NCI-H1048 (cell line): ENCODE measurements at places on chromosomes 7 and 10.

DNA sequence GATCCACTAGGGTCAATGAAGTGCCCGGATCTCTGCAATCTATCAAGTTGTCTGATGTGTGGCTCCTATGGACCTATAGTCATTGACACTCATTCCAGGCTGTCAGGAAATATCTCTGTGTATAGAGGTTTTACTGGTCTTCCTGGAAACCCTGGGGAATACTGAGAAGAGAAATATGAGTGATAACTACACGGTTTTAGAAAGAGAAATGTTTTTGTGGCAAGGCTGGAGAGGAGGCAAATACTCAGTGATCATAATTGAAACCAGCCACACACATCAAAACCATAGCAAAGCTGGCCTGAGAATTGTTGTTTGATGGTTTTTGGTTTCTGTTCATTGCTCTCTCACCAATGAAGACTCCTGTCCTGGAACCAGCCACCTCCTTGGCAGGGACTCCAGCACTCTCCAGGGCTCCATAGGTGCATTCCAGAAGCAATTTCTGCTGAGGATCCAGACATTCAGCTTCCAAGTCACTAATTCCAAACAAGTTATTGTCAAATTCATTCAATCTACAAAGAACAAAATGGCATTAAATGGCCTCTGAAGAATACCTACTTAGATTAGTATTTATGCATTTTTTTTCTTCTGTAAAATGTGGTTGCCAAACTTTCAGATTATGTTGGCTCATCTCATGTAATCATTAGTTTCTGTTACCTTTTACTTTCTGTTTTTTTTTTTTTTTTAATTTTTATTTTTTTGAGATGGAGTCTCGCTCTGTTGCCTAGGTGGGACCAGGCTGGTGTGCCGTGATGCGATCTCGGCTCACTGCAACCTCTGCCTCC is 108.6 kb upstream of the ABI1 start:
- DNase-seq: no peak

DNA sequence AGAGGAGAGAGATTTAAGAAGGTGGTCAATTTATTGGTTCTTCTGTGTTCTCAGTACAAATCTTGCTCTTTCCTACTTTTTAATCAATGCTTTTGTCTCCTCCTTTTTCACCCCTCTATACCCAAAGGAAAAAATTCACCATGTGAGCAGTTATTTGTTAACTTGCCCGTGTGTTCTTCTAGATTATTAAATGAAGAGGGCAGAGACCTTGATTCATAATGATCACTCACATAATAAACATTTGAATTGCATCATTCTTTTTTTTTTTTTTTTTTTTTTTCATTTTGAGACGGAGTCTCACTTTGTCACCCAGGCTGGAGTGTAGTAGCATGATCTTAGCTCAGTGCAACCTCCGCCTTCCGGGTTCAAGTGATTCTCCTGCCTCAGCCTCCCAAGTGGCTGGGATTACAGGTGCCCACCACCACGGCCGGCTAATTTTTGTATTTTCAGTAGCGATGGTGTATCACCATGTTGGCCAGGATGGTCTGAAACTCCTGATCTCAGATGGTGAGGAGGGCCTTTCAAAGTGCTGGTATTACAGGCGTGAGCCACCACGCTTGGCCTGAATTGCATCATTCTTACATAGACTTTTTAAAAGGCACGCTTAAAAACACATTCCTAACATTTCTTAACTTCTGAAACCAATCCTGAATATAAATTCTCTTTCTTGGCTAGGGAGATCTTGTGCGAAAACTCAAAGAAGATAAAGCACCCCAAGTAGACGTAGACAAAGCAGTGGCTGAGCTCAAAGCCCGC is 3.6 kb downstream of the GARS1 start:
- no peak for DNase-seq

GRCh38 chr10:112899391-112900065 is 50.5 kb upstream of the TCF7L2 start:
- DNase-seq: no peak

GRCh38 chr7:140596519-140597427 is 43.8 kb downstream of the DENND2A start:
- no peak for DNase-seq

DNA sequence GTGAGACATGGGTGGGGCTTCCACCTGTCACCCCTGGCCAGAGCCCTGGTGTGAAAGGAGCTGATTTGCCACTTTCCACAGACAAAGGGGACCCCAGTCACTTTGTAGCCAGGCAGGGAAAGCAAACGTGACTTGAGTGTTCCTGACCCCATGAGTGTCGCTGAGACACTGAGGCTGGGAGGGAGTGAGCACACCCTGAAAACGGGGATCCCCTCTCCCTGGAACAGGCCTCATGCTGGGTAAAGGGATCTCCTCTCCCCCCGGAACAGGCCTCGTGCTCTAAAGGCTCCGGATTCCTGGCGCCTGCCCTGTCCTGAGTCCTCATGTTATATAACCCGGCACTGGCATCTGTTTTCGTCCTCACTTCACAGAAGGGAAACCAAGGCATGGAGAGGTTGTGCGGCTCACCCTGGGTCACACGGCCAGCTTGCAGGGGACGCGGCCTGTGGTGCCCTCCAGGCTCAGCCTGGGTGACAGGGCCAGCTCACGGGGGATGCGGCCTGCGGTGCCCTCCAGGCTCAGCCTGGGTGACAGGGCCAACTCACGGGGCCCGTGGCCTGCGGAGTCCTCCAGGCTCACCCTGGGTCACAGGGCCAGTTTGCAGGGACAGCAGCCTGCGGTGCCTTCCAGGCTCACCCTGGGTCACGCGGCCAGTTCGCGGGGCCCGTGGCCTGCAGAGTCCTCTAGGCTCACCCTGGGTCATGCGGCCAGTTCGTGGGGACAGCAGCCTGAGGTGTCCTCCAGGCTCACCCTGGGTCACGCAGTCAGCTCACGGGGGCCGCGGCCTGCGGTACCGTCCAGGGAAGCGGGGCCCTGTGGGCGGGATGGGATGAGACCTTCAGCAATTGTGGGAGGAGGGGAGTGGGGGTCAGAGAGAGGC is 104.7 kb downstream of the PDGFA start:
- no peak for DNase-seq

DNA sequence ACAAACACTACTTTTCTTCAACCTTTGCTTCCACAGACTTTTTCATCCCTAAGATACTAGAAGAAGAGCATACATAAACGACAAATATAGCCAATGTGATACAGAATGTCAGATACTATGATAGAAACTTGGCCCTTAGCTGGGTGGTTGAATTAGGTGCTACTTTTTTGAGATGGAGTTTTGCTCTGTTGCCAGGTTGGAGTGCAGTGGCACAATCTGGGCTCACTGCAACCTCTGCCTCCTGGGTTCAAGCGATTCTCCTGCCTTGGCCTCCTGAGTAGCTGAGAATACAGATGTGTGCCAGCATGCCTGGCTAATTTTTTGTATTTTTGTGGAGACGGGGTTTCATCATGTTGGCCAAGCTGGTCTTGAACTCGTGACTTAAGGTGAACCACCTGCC is 3.5 kb downstream of the PPIA start:
- DNase-seq: no peak

GRCh38 chr7:30164567-30164966 is 29.8 kb downstream of the MTURN start:
- no peak for DNase-seq

GRCh38 chr7:37295401-37295800 is 153.3 kb downstream of the ELMO1 start:
- DNase-seq: no peak

- no peak for DNase-seq
Observed at GRCh38 chr7:23396222-23397015, 73.9 kb downstream of the IGF2BP3 start.

DNA sequence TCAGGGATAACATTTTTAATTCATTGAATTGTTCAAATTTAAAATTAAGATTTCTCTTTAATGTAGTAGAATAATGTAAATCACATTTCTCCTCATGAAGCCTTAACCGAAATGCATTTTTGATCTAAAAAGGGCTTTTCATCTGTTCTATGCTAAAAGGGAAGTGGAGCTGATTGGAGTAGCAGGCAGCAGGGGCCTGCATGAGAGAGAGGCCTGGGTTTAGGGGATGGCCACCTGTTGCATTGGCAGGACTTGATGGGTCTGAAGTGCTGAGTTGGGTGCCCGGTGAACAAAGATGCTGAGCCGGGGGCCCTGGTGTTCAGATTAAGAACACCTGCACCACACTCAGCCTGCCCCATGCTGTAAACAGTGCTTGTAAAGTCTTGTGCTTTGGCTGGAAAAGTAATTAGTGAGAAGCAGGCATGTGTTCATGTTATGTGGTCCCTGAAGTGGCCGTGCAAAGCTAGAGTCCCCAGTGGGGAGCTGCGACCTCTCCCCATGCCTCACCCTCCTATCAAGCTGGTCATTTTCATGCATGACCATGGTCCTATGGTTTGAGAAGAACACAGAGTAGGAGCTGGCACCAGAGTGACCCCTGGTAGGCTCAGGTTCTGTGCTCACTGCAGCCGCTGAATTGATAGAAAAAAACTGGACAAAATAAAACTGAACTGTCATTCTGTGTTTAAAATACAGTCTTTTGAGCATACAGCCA is 124.3 kb downstream of the ADCY1 start:
- DNase-seq: no peak

GRCh38 chr7:112547916-112548315 is 67.1 kb downstream of the LSMEM1 start:
- no peak for DNase-seq

DNA sequence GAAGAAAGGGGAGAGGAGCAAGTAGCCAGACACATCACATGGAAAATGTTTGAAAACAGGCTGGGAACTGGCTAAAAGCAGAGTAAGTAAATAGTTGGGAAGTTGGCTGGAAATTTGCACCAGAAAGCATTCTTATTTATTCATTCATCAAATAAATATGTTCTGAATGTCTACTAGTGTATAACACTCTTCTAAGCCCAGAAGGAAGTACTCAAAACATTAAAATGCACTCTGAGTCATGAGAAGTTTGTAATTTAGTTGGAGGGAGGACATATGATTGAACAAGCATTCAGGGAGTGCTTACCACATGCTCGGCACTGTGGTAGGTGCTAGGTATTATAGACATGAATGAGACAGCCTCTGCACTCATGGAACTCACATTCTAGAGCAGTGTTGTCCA is 37.0 kb upstream of the CNNM1 start:
- no peak for DNase-seq

GRCh38 chr10:70169649-70170364 is 507 bp downstream of the SAR1A start:
- no peak for DNase-seq

DNA sequence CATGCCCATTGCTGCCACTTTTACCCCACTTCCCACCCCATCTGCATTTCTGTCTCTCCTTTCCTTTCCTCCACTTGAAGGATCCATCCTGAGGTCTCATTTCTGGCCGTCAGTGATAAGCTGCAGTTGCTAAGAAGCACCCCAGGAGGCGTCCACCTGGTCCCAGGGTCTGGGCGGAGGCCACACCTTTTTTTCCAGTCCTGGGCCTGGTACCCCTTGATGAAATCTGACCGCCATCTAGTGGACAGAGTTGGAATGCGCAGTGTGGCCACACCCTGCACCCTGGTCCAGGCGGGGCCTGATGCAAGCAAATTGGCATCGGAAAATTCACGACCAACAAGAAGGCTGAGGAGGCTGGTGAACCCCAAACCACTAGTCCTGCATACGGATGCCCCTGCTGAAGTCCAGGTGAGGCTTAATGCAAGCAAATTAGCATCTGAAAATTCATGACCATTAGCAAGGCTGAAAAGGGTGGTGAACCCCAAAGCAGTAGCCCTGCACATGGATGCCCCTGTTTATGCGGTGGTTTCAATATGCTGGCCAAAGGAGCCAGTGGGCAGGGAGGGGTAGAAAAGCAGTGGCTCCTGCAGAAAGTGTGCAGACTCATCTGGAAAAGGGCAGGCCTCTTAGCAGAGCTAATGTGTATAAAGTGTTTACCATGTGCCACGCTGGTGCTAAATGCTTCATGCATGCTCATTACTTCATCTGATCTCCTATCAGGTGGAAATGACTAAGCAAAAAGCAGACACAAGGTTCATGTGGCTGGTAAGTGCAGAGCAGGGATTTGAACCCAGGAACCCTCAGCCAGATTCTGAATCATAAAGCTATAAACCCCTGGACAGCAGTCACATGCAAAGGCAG is 43.2 kb downstream of the GPAM start:
- DNase-seq: peak; percentile 80

DNA sequence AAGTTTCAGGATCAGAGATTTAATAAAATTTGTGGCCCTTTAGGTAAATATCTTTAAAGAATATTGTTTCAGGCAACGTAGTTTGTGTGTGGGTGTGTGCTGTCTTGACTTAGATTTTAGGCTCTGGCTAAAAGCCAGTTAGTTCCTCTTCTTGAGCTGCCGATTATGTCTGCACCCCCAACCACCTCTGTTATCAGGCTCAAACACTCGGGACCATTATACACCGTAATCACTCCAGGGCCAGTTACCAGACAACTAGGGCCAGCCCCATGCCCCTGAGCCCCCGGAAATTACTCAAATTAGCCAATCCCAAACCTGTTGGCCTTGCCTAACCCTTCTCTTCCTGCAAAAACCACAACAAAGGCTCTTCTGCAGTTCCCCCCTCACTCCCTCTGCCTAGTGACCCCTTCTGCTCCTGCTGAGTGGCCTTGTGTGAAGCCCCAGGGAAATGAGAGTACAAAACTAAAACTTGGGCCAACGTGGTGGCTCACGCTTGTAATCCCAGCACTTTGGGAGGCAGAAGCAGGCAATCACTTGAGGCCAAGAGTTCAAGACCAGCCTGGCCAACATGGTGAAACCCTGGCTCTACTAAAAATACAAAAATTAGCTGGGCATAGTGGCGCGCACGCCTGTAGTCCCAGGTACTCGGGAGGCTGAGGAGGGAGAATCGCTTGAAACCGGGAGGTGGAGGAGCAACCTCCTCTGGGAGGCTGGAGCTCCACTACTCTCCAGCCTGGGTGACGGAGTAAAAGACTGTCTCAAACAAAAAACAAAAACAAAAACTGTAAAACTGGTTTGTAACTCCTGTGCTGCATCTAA is 9.2 kb upstream of the HNRNPF start:
- DNase-seq: no peak

GRCh38 chr10:28995497-28995896 is 293.4 kb upstream of the LYZL1 start:
- no peak for DNase-seq

- no peak for DNase-seq
Observed at GRCh38 chr7:19620470-19620869, 88.4 kb downstream of the POLR1F start.

- DNase-seq: no peak
Observed at GRCh38 chr10:123144697-123145541, 3.0 kb upstream of the HMX2 start.
